ENCODE measurements at places on chromosomes 13 and 19.

DNA sequence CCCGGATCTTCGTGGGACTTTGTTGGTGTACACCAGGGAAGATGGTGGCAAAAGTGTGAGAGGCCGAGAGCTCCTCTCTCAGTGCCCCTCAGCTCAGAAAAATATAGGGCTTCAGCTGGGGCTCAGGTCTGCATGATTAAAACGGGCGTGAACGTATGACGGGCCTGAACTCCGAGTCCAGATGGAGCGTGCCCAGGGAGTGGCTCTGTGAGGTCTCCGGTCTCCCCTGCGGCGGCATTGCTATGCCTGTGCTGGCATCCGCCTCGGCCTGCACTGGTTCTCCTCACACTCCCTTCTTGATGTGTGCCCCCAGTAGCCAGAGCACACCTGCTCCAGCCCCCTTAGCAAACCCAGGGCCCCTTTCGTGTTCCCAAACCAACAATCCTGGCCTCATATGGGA is 82.0 kb downstream of the TEX29 start:
- no peak for DNase-seq

DNA sequence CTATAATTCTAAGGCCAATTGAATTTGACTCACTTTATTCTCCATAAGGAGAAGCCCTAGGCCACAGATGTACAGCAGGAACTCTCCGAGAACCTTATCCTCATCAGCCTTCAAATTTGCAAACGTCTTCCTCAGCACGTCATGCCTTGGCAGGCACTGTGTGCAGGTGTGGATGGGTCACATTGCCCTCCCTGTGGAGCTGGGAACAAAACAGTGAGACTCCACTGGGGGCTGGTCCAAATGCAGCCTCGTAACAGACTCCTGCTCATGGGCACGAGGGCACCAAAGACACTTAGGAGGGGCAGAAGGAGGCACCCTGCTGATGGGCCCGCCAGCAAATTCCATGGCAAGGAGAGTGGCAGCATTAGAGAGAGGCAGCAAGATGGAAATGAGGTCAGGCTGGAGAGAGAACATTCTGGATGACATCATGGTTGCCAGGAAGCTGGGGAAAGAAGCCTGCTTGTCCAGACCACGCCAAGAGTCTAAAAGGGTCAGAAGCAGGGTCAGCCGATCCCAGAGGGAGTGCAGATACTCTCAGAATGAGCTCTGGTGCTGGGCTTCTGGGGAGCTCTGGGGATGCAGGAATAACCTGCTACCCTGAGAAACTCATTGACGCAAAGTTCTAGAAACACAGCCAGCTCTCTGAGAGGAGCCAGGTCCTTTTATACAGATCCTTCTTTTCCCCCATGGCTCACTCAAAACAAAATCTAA is 242.2 kb downstream of the B3GLCT start:
- no peak for DNase-seq

GRCh38 chr13:35909837-35910540 is 221.2 kb downstream of the DCLK1 start:
- no peak for DNase-seq

DNA sequence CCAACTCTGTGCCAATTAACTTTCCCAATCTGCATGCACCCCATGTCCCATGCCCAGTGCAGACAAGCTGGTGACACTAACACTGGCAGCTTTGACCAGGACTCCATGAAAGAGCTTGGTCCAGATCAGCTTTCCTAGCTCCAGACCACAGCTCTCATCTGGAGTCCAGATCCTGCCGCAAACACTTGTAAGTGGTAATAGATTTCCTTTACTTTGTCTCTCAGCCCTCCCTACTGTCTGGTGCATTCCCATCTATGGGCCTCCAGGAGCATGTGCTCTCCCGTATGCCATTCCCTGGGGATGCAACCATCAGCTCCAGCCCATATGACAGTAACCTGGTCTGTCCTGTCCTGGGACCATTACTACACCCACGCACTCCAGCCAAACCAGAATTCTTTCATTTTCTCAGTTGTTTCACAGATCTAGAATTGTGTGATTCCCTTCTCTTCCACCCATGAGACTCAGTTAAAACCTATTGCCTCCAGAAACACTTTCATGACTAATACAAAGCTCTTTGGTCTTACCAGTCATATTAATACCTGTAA is 4.9 kb upstream of the STARD13 start:
- no peak for DNase-seq

GRCh38 chr19:46031781-46032596 is 8.8 kb downstream of the IGFL4 start:
- DNase-seq, result no peak

- DNase-seq, result no peak
Measured at GRCh38 chr19:6056282-6056741, 54.0 kb downstream of the RFX2 start.

GRCh38 chr19:46977548-46977947 is 42.1 kb upstream of the NPAS1 start:
- no peak for DNase-seq

DNA sequence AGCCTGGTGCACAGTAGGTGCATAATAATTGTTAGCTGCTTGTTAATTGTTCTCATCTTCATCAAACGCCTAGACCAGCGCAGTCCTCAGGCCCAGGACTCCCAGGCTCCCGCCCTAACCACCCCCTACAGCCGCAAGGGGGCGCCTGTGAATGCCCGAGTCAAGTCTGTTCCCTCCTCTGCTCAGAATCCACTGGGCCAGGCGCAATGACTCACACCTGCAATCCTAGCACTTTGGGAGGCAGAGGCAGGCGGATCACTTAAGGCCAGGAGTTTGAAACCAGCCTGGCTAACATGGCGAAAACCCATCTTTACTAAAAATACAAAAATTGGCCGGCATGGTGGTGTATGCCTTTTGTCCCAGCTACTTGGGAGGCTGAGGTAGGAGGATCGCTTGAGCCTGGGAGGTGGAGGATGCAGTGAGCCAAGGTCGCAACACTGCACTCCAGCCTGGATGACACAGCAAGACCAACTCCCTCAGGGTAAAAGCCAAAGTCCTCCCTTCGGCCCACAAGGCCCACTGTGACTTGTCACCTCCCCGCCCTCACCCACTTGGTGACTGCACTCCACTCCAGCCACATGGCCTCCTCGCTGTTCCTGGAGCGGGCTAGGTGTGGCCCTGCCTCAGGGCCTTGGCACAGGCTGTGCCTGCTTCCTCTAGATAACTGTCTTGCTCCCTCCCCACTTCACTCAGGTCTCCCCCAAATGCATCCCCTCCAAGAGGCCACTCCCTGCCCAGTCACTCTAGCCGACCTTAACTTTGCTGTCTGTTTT is 9.1 kb downstream of the ZNF653 start:
- peak; percentile 74 for DNase-seq

- no peak for DNase-seq
Measured at GRCh38 chr19:50739132-50739913, 16.2 kb downstream of the CLEC11A start.

DNA sequence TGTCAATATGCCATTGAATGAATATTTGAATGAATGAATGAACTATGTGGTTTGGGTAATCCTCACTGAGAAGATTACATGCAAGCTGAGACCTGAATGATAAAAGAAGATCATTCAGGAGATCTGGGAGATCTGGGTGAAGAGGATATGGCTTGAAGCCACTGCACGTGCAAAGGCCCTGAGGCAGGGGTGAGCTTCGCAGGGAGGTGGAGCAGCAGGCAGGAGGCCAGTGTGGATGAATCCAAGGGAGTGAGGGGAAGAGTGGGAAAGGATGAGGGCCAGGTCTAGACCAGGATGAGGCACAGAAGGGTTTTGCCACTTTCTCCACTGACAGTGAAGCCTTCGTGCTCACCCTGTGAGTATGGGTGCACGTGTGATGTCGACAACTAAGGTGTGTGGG is 49.9 kb downstream of the ERICH4 start:
- DNase-seq, result no peak

GRCh38 chr19:27765912-27766725 is 1446.8 kb downstream of the UQCRFS1 start:
- no peak for DNase-seq

- DNase-seq, result no peak
Measured at GRCh38 chr13:107977071-107977574, 238.2 kb downstream of the LIG4 start.

- no peak for DNase-seq
Measured at GRCh38 chr19:16654140-16654539, 5.8 kb downstream of the SMIM7 start.

DNA sequence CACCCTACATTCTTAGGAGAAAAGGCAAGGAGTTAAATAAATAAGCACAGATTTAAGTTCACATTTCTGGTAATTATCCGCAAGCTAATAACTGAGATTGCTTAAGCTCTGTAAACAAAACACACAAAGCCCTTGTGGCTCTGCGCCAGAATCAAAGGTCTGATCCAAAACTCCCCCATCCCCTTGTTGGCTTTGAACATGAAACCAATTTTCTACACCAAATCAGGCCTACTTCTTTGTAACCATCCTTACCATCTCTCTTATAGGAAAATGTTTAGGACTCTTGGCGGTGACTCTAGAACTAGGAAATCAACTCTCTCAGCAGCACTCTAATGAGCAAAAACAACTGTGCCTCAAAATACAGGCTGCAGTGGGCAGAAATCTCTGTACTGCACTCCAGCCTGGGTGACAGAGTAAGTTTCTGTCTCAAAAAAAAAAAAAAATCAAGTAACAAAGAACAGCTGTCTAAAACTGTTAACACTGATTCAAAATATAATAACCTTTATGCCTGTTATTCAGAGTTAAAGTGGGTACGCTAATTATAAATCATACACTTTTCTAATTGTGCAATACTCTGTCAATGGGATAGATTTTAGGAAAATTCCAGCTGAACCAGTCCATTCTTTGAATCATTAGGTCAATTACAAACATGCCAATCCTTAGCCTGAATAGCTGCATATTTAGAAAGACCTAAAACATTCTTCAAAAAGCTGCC is 25.8 kb downstream of the ABCC4 start:
- DNase-seq, result no peak

DNA sequence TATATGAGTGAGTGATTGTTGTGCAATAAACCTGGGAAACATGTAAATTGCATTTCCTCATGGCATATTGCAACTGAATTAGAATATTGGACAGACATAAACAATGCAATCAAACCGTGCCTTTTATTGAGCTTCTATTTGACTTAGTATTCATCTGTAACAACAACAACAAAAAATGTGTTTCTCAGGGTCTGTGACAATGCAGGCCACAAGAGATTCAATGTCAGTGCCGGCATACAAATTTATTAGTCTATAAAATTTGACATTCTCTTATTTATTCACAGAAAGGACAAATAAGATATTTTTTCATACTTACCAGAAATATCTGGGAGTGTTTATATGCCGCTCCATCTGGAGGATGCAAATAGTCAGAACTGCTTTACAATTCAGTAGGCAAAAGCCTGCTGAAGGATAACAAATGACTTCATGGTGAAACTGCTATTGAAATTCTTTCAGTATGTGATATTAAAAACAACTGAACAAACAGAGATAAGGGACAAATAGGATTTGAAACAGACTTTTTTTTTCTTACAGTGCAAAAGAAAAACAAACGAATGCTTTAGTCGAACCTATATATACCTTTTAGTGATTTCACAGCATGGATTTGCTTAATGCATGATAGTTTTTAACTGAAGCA is 77.2 kb downstream of the DACH1 start:
- no peak for DNase-seq

DNA sequence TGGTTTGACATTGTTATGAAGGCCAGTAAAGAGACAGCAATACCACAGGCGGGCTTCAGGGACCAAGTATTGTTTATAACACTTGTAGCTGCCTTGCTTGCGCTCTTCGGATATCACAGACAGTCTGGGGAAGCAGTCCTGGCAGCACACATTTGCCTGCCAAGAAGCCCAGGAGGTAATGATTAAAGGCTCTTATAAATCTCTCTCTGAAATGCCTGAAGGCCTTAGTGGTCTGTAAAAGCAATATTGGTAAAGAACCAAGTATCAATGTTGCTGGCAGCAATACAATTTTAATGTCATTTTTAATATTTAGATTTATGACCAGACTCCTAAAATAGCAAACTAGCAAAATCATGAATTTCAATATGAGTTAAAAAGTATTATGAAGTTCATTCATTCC is 1312.4 kb downstream of the PCDH9 start:
- DNase-seq, result no peak

DNA sequence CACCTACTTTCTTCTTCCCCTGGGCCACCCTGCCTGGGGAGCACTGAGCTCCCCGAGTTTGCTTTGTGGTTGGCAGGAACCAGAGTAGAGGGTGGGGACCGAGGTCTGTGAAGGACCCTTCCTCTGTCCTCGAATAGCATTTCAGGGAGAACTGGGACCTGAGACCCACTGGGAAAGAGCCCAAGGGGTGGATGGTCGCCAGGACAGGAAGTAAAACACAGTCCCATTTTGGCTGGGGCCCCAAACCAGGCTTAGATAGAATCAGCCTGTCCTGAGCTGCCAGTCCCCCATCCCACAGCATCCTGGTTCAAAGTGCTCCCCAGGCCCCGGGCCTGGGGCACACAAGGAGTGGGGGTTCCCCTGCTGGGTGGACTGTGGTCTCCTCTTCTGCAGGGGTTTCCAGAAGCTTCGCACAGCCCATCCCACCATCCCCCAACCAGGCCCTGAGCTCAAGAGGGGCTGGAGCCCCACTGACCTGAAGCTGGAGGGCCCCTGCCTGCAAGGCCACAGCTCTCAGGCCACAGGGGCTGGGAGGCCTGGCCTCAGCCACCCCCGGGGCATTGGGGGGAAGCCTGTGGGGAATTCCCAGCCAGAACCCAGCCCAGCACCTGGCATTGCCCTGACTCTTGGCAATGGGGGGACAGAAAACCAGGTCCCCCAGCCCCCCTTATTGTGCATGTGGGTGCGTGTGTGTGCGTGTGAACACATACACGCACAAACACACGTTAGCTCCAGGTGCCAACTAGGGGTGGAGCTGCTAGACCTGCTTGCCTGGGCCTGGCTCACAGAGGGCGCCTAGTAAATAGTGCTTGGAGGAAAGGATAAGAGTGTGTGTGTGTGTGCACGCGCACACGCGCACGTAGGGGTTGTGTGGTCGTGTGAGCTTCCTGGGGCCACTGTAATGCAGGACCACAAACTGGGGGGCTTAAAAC is 995 bp upstream of the MKNK2 start:
- DNase-seq, result peak; percentile 66

- DNase-seq, result no peak
Measured at GRCh38 chr19:30174791-30175190, 197.4 kb upstream of the ZNF536 start.

GRCh38 chr13:96746886-96747285 is 247.4 kb downstream of the OXGR1 start:
- no peak for DNase-seq

DNA sequence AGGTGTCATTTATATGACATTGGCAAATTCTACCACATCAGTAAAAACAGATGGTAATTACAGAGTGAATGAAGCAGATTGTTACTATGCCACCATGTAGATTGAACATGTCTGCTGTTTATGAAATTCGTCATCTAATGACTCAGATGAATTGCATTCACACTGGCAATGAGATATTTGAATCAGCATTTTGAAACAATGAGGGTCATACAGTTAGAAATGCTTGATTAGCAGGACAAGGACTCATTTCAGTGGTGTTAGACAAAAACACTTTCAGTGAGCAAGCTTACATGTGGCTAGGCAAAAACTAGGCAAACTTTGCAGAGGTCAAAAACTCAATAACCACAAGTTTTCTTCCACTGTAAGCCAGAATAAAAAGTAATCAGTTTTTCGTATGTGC is 1165.0 kb downstream of the SLITRK1 start:
- no peak for DNase-seq

Measured in activated naive CD4-positive, alpha-beta T cell treated with anti-CD3 and anti-CD28 coated beads for 36 hours (primary cell).